ENCODE measurements at places on chromosomes 11 and 22. TPM values are rescaled to one million over a fixed set of nuclear protein-coding genes. Genes with fewer than 3 reads are reported as not detected.

Gene MPZL3
- total RNA-seq: 15.8 TPM

Gene LINC01488
- total RNA-seq: not detected

Gene SCN2B
- 1.2 TPM for total RNA-seq

Gene OR2D2
- 0.40 TPM for total RNA-seq

Gene TBX10
- not detected for total RNA-seq

Gene RIMBP3C
- 0.17 TPM for total RNA-seq

Gene MFNG
- 2.6 TPM for total RNA-seq

Data from renal cortical epithelial cell (primary cell).